ENCODE measurements at places on chromosomes 16 and 17.

DNA sequence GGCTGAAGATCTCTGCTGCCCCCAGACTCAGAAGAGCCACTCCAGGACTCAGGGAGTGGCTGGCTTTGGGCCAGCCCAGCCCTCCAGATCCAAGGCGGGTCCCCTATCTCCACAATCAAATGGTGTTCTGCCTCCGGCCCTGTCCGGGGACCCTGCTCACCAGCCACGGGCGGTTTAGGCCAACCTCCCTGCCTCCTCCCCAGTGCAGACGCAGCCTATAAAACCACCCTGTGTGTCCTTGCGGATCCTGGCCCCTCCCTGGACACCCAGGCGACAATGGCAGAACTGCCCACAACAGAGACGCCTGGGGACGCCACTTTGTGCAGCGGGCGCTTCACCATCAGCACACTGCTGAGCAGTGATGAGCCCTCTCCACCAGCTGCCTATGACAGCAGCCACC, at the start of gene SLC12A3:
SLC12A3 (plus strand) TSS at position 248 of the 400 bp plus-strand sequence; CDS start at position 277, 29 bp downstream.
- peaks cover 2% of the 10 kb centered on the region for H3K27me3 ChIP-seq
- peaks cover 53% of the 10 kb centered on the region for H3K4me1 ChIP-seq
- no peak within 1 kb of the TSS for H3K27ac ChIP-seq
- no peaks in the 10 kb centered on the region for H3K36me3 ChIP-seq

DNA sequence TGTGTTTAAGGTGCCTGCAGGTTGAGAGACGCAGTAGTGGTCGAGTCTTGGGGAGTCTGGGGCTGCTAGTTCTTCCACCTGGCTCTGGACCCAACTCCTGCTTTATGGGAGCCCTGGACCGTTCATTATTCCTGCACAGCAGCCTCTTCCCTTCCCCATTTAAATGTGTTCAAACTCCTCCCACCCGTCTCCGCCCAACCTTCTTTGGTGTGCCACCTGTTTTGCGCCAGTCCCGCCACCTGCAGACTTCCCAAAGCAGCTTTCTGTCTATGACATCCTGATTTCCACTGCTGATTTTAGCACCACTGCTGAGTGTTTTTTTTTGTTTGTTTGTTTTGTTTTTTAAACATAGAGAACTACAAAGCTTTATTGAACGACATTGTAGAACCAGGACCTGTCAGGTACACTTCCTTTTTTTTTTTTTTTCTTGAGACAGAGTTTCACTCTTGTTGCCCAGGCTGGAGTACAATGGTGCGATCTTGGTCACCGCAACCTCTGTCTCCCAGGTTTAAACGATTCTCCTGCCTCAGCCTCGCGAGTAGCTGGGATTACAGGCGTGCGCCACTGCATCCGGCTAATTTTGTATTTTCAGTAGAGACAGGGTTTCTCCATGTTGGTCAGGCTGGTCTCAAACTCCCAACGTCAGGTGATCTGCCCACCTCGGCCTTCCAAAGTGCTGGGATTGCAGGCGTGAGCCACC, 12.8 kb downstream of the ADORA2B start:
- H3K4me1 ChIP-seq = peaks cover 33% of the 10 kb centered on the region
- no peak overlapping the region for H3K27ac ChIP-seq
- no peak overlapping the region for H3K4me3 ChIP-seq
- H3K36me3 ChIP-seq = peaks cover 2% of the 10 kb centered on the region
- peaks cover 74% of the 10 kb centered on the region for H3K27me3 ChIP-seq
- DNase-seq = no peak

DNA sequence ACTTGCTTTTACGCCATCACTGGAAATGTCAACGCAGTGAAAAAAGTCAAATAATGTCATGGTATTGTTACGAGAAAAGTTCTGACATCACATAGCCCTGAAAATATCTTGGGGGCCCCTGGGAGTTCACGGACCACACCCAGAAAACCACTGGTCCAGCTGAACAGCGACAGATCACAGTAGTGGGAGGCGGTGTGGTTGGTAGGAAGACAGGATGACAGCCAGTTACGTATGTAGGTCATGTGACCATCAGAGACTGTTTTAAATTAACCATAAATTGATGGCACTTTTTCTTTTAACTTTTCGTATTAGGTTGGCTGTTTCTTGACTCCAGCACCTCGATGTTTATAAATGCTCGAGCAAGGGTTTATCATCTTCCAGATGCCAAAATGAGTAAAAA, 11.9 kb downstream of the ERCC4 start:
- no peaks in the 10 kb centered on the region for H3K27me3 ChIP-seq
- H3K27ac ChIP-seq = no peak overlapping the region
- no peak overlapping the region for H3K4me3 ChIP-seq
- H3K36me3 ChIP-seq = peaks cover 29% of the 10 kb centered on the region
- no peak for DNase-seq

GRCh38 chr17:75130059-75130631, 1.4 kb downstream of the NT5C start:
- peak overlapping the region; percentile 83 for H3K27ac ChIP-seq
- H3K27me3 ChIP-seq = no peaks in the 10 kb centered on the region
- peaks cover 40% of the 10 kb centered on the region for H3K4me1 ChIP-seq
- H3K4me3 ChIP-seq = peak overlapping the region; percentile 78
- no peak for DNase-seq

DNA sequence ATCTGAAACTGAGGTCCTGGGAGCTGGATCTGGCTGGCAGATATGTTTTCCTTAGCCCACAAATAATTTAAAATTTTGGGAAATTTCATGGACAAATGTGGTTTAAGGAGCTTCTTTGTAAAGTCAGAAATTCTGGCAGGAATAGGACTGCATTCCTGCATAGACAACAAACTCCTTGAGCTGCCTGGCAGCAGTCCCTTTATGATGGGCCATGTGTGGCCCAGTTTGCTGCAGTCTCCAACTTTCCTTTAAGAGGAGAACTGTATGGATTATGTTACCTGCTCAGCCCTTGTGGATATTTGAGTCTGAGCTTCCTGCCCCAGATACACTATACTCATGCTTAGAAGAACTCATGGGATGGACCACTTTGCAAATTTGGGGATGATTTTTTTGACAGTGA, 48.5 kb upstream of the HS3ST2 start:
- no peak overlapping the region for H3K4me3 ChIP-seq
- no peaks in the 10 kb centered on the region for H3K4me1 ChIP-seq
- no peak for DNase-seq
- H3K36me3 ChIP-seq = no peaks in the 10 kb centered on the region

GRCh38 chr17:77849239-77849638, 109.3 kb upstream of the TNRC6C start:
- DNase-seq = no peak
- H3K36me3 ChIP-seq = no peaks in the 10 kb centered on the region
- no peaks in the 10 kb centered on the region for H3K27me3 ChIP-seq
- H3K4me3 ChIP-seq = no peak overlapping the region
- no peak overlapping the region for H3K27ac ChIP-seq

DNA sequence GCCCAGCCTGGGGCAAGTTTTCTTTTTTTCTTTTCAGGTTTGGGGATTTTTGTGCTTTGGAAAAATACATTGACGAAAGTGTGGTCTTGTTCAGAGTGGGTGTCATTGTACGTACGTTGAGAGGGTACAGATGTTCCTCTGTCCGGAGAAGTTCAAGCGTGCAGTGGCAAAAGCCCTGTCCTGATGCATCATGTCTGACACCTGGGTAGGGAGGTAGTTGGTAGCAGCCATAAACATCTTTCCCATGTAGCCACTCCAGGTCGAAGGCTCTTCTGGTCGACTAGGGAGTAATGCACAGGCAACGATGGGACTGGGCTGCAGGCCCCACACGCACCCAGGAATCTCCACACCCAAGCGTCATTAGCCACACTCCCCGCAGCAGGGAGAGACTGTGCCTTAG, 27.4 kb downstream of the WIPI1 start:
- H3K4me3 ChIP-seq = no peak overlapping the region
- H3K27me3 ChIP-seq = no peaks in the 10 kb centered on the region
- H3K4me1 ChIP-seq = peaks cover 6% of the 10 kb centered on the region
- no peak overlapping the region for H3K27ac ChIP-seq
- DNase-seq = no peak

DNA sequence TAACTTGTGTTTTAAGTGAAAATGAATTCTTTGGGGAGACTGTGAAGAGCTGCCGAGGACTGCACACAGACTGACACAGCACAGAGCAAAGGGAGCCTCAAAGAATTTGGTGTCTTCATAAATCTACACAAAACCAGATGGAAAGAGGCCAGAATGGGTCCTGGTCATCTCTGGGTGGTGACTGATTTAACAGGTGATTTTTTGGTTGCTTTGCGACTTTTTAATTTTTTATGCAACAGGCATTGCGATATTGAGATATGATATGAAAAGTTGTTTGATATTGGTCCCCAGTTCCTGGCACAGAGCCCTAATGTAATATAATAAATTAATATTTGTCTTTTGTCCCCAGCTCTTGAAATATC, 12.6 kb upstream of the EIF1 start:
- no peak for DNase-seq
- H3K27ac ChIP-seq = no peak overlapping the region
- H3K36me3 ChIP-seq = peaks cover 9% of the 10 kb centered on the region
- no peaks in the 10 kb centered on the region for H3K27me3 ChIP-seq
- H3K4me1 ChIP-seq = peaks cover 65% of the 10 kb centered on the region

DNA sequence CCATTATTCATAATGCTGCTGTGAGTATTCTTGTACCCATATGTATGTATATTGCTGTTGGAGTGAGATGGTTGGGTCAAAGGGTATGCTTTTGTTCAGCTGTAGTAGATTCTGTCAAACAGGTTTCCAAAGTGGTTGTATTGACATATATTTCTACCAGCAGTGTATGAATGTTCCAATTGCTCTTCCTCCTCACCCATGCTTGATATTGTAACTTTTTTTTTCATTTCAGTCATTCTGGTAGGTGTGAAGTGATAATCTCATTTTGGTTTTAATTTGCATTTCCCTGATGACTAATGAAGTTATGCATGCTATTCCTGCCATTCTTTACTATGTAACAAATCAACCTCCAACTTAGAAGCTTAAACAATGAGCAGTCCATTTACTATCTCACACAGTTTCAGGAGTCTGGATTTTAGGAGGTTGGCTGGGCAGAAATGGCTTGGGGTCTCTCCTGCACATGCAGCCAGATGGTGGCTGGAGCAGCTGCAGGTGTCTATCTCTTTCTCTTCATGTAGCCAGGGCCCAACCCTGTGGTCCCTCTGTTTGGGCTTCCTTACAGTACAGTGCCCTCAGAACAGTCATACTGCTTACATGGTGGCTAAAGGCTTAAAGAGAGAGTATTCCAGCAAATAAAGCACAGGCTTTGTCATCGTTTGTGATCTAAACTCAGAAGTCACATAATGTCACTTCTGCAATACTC, 21.2 kb downstream of the ERAL1 start:
- H3K36me3 ChIP-seq = peaks cover 14% of the 10 kb centered on the region
- H3K27me3 ChIP-seq = no peaks in the 10 kb centered on the region
- peaks cover 31% of the 10 kb centered on the region for H3K4me1 ChIP-seq
- no peak overlapping the region for H3K27ac ChIP-seq
- no peak overlapping the region for H3K4me3 ChIP-seq

DNA sequence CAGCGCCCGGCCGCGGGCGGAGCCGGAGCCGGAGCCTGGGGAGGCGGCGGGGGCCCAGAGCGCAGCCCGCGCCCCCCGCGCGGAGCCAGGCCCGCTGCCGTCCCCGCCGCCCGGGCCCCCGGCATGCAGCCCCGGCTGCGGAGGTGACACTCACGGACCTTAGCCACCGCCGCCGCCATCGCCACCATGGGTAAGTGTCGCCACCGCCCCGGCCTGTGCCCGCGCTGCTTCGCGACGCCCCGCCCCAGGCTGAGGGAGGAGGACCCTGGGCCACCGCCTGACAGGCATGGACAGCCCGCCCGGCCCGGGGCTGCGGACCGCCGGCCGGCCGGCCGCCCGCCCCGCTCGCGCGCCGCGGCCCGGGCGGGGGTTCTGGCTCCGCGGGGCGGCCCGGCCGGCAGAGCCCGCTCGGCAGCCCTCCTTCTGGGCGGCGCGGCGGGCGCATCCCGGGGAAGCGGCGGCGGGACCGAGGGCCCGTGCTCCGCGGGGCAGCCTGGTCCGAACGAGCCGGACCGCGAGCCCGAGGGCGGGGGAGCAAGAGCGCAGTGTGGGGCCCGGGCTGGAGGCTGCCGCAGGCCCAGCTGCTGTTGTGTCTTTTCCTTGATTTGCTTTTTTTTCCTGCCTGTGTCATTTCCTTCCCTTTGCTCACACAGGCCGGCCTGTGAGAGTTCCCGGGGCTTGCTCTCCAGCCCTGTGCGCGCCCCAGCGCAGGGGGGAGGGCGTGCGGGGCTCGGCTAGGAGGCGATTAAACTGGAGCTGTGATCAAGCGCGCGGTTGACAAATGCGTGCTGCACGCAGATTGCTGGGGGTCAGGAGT, 565 bp downstream of the MAP3K3 start:
- H3K27ac ChIP-seq = peak overlapping the region; percentile 86
- peaks cover 29% of the 10 kb centered on the region for H3K4me1 ChIP-seq
- peak overlapping the region; percentile 97 for H3K4me3 ChIP-seq
- H3K27me3 ChIP-seq = peaks cover 1% of the 10 kb centered on the region
- H3K36me3 ChIP-seq = no peaks in the 10 kb centered on the region
- peak; percentile 73 for DNase-seq

- H3K27ac ChIP-seq = no peak overlapping the region
- no peaks in the 10 kb centered on the region for H3K27me3 ChIP-seq
- DNase-seq = no peak
- H3K4me3 ChIP-seq = no peak overlapping the region
- peaks cover 2% of the 10 kb centered on the region for H3K4me1 ChIP-seq
Observed at GRCh38 chr16:31085873-31086628, 2.7 kb downstream of the PRSS53 start.

- no peaks in the 10 kb centered on the region for H3K36me3 ChIP-seq
- no peaks in the 10 kb centered on the region for H3K4me1 ChIP-seq
- H3K4me3 ChIP-seq = no peak overlapping the region
- DNase-seq = no peak
- no peak overlapping the region for H3K27ac ChIP-seq
- H3K27me3 ChIP-seq = peaks cover 22% of the 10 kb centered on the region
Observed at GRCh38 chr16:84254062-84254461, 14.2 kb upstream of the KCNG4 start.
